ENCODE measurements at places on chromosomes 12 and 14.
A peak's percentile ranks its signal among the peaks of the same experiment; 100 is the strongest.

- DNase-seq, result peak; percentile 22
Measured at GRCh38 chr14:33839193-33840076, 111.4 kb downstream of the EGLN3 start.

DNA sequence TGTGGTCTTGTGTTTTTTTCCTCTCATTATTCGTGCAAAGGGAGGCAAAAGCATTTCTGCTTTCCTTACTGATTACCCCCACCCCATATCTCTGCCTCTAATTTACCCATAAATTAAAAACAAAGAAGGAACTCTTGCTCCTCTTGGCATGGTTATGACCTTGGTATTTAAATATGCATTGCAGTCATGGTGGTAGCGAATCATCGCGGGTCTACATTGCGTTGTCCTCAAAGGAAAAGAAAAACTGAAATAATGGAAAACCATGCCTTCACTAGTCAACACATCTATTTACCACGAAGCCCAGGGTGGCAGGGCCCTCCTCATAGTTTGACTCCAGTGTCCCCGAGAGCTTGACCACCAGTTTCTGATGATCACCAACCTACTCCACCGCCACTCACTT, 126.7 kb upstream of the PARP11 start:
- no peak for DNase-seq

- DNase-seq, result no peak
Measured at GRCh38 chr14:92353447-92353846, 30.5 kb downstream of the SLC24A4 start.

DNA sequence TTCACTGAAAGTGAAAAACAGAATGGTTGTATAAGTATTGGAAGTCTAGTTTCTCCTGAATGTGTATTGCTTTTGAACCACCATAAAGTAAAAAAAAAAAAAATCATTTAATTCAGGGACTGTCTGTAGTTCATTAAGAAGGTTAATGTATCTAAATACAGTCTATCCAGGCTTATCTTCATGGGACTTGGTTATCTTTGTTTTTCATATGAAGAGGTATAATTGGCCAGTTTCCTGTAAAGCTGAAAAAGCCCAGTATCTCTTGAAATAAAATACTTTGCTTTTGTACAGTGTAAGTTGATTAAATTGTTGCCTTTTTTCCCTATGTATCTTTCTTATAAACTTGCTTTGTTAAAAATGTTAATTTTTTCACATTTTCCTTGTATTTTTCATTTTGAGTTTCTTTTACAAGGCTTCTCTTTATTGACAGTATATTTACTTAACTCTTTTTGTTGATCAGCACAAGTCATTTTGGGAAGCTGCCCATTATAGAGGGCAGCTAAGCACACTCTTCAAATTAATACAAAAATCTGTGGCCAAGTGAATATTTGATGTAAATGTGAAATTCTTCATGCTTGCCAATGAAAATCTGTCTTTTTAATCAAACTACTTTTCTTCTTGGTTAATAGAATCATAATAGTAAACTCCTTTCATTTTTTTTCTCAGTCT, 156.0 kb downstream of the TMTC3 start:
- DNase-seq, result no peak

GRCh38 chr14:74985028-74985310, 17.8 kb upstream of the EIF2B2 start:
- no peak for DNase-seq

Measured in stimulated activated naive CD4-positive, alpha-beta T cell treated with Interleukin-2 at 50 U/mL for 16 hours (primary cell).